Umbilical cord (tissue), 2 donors: ENCODE measurements at places on chromosomes 13 and 19. TPM values are rescaled to one million over a fixed set of nuclear protein-coding genes. Genes with fewer than 3 reads are reported as not detected.

DNA sequence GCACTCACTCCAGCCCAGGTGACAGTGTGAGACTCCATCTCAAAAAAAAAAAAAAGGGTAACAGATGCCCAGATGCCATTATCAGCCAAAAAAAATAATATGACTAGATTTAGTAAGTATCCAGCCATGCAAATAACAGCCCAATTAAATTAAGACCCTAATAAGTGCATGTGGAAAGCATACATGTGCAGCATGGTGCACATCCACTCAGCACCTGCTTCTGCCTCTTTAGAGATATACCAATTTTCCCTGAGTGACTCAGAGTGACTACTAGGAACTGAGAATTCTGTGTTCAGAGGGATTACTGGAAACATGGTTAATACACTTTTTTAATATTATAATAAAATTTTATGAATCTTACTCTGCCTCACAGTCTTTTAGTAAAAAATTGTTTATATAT, 29.8 kb upstream of the ZNF675 start:
- no peak for DNase-seq

- DNase-seq: peak; percentile 81
Observed at GRCh38 chr13:110520431-110521295, 40.9 kb downstream of the RAB20 start.

GRCh38 chr13:75889427-75889826, 253.3 kb downstream of the LMO7 start:
- no peak for DNase-seq

GRCh38 chr13:95137096-95137495, 164.2 kb downstream of the ABCC4 start:
- no peak for DNase-seq

DNA sequence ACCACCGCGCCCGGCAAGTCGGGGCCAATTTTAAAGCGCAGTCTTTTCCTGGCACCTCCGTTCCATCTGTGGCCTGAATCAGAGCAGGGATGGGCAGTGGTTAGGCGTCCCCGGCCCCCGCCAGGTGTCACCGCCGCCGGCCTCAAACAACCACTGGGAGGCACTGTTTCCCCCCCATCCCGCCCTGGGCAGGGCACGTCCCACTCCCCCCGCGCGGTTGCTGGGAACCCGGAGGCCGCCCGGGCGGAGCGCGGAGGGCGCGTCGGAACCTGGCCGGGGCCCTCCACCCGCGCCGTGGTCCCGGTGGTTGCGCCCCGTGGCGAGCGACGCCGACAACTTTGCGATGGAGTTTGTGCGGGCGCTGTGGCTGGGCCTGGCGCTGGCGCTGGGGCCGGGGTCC, at the start of gene GRIN3B:
Gene GRIN3B, plus strand, starts transcription at position 325 of the 400 bp plus-strand sequence. Its CDS starts 19 bp downstream, at position 344.
- DNase-seq: no peak

DNA sequence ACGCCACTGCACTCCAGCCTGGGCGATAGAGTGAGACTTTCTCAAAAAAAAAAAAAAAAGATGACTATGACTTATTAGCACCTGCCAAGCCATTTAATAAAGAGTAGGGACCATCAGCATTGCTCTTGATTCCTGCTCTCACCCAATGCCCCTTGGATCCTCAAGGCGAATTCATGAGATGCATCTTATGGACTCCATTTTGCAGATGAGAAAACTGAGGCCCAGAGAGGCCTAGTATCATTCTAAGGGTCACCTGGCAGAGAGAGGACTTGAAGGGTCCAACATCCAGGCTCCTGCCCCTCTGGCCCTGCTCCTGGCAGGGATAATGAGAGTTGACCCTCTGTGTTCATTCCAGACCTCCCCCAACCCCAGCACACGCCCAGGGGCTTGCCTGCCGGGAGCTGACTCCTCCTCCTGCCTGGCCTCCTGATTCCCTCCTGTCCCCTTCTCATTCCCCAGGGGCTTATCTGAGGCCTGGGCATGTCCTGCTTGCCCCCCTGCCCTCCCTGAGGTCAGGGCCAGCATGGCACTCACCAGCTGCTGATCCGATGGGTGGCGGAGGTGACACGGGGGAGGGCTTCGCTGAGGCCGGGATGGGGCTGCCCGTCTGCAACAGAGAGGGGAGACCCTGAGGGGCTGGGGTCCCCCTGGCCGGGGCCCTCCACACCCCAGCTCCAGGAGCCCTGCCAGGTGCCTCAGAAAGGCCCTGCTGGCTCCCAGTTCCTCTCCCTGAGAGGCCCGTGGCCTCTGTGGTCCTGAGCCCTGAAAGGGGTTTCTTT, 7.4 kb downstream of the WIZ start:
- no peak for DNase-seq

- no peak for DNase-seq
Observed at GRCh38 chr19:3664879-3665642, 35.2 kb downstream of the PIP5K1C start.

GRCh38 chr13:80757694-80758093, 416.8 kb upstream of the SPRY2 start:
- no peak for DNase-seq

DNA sequence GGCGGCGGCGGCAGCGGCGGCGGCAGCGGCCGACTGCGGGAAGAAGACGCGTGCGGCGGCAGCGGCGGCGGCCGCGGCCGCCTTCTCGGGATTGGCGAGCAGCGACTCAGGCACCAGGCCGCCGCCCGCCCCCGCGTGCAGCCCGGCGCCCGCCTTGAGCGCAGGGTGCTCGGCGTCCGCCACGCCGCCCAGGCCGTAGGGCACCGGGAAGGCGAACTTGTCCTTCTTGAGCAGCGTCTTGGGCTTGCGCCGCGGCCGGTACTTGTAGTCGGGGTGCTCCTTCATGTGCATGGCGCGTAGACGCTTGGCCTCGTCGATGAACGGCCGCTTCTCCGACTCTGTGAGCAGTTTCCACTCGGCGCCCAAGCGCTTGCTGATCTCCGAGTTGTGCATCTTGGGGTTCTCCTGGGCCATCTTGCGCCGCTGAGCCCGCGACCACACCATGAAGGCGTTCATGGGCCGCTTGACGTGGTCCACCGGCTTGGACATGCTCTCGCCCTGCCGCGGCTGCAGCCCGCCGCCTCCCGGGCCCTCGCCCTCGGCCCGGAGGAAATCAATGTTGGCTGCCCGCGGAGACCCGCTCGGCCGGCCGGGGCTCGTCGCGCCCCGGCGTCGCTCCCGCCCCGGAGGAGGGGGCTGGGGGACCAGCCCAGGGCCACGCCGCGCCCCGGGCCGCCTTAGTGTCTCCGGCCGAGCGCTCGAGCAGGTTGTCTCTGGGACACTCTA, 621 bp downstream of the SOX21 start:
- no peak for DNase-seq

DNA sequence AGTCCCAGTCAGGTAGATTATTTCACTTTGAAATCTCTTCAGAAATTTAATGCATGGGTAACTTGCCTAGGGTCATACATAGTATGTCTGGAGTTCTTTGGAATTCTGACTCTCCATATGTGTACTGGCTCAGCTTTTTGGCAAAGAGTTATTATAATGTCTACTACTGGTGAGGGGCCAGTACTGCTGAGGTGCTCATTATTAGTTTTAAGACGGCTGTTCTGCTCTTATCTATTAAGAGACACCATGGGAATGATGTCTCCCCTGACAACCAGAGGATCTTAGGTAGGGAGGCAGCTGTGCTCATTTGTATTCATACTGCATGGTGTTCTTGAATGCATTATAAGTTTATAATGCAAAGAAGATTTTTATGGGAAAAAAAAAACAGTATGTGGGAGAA, 184.1 kb downstream of the RGCC start:
- no peak for DNase-seq

DNA sequence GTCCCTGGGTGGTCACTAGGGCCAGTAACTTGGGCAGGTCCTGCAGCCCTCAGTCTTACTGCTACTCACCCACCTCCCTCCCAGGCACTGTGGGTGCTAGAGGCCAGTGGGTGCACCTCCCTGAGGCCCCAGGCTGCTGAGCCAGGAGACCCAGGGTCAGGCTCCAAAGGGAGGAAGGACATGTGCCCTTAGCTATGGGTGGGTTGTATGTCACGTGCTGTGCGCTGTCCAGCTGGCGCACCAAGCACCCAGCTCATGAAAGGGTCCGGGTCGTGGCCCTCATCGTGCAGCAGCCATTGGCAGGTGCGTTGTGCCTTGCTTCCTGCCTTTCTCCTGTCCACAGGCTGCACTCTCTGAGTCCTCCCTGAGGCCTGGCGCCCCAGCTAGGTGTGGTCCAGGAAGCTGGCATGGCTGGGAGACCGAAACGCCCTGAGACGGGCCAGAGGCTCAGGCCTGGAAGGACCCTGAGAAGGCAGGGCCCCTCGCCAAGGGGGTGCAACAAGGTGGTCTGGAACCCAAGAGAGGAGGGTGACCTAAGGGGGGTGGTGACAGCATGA, 47.0 kb upstream of the KCTD15 start:
- DNase-seq: no peak

DNA sequence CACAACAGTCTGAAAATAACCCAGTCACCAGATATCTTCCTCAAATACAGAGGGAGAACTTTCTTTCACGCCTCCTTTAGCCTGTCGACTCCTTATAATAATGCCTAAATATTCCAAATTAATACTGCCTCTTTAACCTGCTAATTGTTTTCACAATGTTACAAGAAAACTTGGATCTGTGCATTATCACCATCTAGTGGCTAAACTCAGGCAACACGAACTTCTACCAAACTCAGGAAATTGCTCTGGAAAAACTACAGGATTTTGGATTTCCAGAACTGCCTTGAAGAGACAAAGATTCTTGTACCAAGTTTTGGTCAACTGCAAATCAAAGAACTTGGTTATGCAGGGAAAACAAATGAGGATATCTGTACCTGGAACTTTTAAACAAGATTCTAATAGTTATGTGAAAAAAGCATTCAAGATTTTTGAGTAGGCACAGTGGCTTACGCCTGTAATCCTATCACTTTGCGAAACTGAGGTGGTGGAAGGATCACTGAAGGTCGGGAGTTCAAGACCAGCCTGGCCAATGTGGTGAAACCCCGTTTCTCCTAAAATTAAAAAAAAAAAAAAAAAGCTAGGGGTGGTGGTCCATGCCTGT, 10.8 kb downstream of the CLN5 start:
- peak; percentile 30 for DNase-seq

DNA sequence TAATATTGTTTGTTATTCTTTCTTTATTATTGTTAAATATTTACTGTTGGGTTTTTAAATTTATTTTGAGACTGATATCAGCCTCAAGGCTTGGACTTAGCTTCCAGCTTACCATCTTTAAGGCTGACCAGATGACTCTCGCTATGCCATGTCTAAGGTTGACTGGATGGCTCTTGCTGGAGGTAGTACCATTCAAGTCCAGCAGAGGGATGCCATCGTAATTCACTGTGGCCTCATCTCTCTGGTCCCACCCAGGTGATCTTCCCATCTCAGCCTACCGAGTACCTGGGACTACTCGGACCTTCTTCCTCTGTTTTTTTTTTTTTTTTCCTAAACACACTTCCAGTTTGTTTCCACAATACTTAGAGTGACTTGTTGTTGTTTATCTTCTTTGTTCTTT, 41.7 kb upstream of the ZNF91 start:
- DNase-seq: no peak

DNA sequence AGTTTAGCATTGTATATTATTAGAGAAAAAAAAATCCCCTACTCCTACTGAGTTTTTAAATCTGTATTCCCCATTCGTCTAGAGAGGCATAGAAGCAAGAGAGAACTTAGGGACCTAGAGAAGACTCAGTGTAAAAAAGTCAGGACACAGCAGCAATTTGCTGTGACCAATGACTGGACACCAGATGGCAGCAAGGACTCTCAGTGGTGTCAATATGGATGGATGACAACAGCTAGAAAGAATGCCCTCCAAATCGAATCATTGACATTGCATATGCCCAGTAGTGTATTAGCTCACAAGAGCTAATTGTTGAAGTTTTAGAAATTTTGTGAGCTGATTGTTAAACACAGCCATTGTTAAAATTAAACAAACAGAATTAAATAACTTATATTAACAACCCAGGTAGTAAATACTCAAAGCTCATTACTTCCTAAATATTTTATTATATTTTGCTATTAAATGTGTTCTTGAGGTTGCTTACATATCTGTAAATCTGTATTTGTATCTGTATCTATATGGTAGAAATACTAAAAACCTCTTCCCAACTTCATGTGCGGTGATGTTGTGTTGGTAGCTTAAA, 43.9 kb downstream of the SIAH3 start:
- peak; percentile 24 for DNase-seq

DNA sequence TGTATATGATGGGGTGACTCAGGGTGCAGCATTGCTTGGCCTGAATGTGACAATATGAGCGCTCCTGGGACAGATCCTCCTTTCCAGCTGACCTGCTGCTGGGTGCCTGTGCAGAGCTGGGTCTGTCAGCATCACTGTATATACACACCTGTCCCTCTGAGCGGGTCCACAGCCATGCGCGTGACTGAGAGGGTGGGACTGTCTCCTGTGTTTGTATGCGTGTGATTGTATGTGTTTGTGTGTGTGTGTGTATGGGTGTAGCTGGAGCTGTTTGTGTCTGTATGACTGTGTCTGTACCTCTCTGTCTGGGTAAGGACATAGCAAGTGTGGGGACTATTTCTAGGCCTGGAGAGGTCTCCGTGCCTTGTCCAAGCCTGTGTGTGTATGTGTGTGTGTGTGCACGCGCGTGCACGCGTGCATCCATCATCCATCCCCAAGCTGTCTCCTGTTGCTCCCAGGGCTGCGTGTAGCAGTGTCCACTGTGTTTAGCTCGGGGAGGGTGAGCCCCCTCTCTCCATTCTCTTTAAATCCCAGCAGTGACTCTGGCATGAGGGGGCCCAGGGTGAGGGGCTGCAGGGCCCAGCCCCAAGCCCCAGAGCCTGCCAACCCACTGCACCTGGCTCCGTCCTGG, 8.3 kb downstream of the IGLON5 start:
- DNase-seq: no peak

- DNase-seq: no peak
Observed at GRCh38 chr19:16889366-16889882, 625 bp downstream of the F2RL3 start.

DNA sequence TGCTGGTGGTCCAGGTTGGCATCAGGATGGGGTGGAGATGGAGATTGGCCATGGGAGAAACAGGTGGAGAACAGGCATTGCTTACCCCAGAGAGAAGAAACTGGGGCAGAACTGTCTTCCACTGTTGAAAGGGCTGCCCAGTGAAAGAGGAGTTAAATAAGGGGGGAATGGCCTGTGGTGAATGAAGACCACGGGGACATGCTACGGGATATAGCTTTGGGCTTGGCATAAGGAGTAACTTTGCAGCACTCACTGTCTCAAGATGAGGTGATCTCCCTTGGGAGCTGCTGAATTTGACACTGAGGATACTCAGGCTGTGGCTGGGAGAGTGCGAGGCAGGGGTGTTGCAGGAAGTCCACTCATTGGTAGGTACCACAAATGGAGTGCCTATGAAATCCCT, 10.6 kb upstream of the GPR18 start:
- no peak for DNase-seq

GRCh38 chr13:86900906-86901305, 770.3 kb upstream of the SLITRK5 start:
- DNase-seq: no peak

The CEACAM8 gene
- total RNA-seq: 0.96 TPM

The MEIOSIN gene
- not detected for total RNA-seq

The CYP2F1 gene
- not detected for total RNA-seq

The C5AR1 gene
- total RNA-seq: 2.6 TPM

The CRX gene
- 1.7 TPM for total RNA-seq

The CD79A gene
- total RNA-seq: not detected

The THSD1 gene
- total RNA-seq: 8.4 TPM

The SBNO2 gene
- total RNA-seq: 21.7 TPM

The NBEA gene
- total RNA-seq: 37.1 TPM

The RFXAP gene
- 0.96 TPM for total RNA-seq
